ENCODE measurements at places on chromosomes 4 and X.

DNA sequence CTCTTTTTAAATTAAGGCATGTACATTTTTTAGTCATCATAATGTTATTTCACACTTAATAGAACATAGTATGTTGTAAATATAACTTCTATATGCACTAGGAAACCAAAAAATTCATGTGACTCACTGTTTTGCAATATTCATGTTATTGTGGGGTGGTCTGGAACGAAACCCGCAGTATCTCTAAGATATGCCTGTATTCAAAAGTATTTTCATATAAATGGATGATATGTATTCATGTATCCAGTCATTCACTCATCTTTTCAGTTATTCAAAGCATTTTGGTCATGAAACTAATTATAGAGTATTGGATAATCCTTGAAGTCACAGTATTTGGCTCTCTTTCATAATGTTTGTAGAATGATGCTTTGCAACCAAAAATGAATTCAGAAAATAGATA lies 168.1 kb downstream of the HS6ST2 start:
- DNase-seq, result no peak

GRCh38 chr4:26863512-26863911 lies 2.9 kb downstream of the STIM2 start:
- no peak for DNase-seq

DNA sequence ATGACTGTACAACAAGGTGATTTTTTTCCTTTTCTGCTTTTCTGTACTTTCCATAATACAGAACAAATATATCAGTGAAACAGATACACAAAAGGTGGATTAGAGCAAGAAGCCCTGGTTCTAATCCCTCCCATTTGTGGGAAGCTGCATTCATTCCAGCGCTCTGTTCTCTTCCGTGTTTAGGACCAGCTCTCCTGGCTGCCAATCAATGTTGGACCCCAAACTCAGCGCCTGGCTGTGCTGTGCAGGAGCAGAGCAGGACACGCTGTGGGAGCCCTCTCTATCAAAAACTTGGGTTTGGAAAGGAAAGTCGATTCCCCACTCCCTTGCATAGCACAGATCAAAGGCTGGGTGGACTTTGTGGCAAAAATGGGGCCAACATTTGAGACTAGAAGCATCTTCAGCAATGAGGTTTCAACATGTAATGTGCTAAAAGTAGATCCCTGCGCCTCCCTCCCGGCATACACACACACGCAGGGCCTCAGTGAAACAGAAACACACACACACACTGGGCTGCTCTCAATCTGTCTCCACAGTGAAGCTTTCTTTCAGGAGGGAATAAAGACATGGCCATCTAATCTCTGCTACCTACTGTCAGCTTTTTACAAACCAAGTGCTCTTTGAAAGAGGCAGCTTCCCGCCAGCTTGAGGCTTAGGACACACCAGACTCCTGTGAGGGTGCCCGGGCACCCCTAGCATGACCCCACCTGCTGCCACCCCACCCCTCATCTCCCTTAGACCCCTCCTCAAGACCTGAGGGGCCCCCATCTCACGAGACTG lies 12.2 kb downstream of the WDR1 start:
- no peak for DNase-seq

- DNase-seq, result no peak
Measured at GRCh38 chr4:39565878-39566600, 38.8 kb upstream of the UGDH start.

DNA sequence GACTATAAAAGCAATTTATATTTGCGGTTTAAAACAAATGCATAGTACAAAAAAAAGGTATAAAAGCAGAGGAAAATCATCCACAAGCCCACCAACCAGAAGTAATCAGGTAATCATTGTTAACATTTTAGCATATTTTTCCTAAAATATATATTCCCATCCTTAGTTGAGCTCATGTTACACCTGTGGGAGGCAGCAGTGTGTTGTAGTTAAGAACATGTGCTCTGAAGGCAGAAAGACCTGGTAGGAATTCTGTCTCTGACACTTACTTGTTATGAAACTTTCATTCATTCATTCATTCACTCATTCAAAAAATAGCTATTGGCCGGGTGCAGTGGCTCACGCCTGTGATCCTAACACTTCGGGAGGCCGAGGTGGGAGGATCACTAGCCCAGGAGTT lies 15.4 kb upstream of the CDKL5 start:
- no peak for DNase-seq

DNA sequence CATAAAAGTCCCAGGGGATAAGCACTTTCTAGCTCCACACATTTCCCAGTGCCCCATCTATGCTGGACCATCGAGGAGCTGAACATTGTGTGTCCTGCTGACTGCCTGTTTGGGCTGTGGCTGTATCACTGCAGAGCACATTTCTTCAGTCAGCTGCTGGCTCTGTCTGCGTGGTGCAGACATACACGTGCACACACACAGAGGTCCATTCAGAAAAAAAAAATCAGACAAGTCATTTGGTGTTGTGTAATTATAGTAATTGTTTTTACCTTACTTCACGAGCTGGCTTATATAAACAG lies 1.1 kb upstream of the PDLIM3 start:
- no peak for DNase-seq

GRCh38 chr4:5399790-5400421 lies 308.5 kb downstream of the EVC2 start:
- DNase-seq, result no peak

DNA sequence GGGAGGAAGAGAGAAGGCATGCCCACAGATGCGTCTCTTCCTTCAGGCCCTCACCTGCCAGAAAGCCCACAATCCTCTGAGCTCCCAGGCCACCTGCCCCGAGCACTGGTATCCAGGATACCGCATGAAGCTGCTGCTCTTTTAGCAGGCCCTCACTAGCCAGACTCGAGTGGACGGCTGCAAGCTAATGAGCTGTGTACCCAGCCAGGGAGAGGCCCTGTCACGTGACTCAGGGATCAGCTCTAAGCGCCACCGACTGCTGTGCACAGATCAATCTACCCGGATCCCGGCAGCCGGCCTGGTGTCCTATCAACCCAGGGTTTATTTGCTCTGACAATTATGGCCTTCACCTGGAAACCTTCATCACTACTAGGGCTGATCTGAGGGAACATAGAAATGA lies 39.0 kb downstream of the BCOR start:
- no peak for DNase-seq

DNA sequence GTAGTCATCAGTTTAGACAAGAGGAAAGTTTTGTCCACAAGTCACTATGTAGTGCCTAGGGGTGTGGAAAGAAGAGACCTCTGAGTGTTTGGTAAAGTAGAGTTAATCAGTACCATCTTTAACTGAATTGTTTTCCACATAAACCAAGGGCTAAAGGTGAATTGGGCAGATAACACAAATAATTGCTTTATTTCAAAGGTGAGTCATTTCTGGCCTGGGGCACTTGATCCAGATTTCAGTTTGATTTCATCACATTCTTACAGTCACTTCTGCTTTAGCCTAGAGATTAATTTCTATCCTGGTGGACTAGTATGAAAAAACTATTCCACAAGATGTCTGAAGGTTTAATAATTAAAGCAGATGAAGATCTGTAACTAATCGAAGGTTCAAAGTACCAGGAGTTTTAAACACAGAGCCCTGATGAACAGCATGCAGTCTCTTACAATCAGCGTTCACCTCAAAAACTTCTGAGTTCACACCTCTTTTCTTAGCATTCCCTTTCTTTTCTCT lies 74.5 kb upstream of the BOD1L1 start:
- DNase-seq, result no peak

DNA sequence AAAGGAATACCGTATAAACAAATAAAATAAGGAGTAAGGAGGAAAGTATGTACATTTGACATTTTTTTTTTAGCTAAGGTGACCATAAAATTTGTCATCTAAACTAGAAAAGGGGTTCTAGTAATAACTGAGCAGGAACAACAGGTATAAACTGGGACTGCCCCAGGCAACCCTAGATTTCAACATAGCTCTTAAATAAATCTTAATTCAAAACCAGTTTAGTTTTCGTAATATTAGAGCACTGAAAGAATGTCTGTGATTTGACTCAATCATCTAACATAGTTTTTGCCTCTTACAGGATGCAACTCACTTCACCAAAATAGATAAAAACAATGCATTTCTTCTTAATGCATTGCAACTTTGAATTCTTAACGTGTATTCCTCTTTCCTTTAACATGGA lies 257.7 kb downstream of the ADAMTS3 start:
- no peak for DNase-seq

DNA sequence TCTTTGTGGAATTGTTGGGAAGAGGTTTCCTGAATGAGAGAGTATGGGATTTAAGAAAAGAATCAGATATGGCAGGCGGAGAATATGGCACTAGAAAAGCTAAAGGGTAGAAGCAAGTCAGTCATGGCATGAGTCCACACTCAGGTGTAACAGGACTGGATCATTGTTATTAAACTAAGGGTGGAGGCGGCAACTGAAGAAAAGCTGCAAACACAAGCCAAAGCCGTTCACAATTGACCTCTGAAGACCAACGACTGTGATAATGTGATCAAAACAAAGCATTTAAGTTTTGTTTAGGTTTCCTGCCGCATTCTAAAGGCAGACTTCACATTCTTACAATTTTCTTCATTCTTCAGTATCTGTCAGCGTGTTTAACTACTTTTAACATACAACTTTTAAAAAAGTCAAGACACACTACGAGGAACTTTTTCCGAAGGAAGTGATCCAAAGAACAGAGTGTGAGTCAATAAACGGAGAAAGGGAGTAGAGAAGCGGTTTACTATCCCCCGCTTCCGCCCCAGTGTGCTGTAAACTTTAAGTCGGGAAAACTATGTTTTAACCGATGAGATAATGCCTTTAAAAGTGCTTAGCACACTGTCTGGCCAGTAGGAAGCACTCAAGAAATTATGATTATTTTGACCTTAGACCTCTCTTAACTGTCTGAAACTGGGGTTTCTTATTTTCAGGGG lies 909 bp upstream of the SLAIN2 start:
- no peak for DNase-seq

GRCh38 chr4:128163177-128164117 lies 102.3 kb downstream of the LARP1B start:
- DNase-seq, result no peak

- DNase-seq, result no peak
Measured at GRCh38 chr4:118784776-118785175, 51.1 kb downstream of the SEC24D start.

GRCh38 chr4:123433573-123433972 lies 37.0 kb downstream of the SPRY1 start:
- DNase-seq, result no peak

DNA sequence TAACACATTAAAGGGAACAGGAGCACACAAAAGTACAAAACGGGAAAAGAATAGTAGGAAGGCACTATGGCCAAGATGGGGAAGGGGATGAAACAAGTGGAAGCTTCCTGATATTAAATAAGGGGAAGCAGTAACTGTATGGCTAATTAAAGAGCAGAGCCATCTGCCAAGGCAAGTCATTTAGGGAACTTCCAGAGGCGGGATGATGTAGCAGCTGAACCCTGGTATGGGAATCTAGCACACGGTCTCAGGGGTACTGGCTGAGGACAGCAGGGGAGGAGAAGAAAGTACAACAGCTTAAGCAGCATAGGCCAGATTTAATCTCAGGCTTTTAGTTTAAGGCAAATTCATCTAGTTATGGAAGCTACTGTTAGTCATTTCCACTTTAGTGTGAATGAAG lies 59.1 kb downstream of the IGFBP7 start:
- no peak for DNase-seq

DNA sequence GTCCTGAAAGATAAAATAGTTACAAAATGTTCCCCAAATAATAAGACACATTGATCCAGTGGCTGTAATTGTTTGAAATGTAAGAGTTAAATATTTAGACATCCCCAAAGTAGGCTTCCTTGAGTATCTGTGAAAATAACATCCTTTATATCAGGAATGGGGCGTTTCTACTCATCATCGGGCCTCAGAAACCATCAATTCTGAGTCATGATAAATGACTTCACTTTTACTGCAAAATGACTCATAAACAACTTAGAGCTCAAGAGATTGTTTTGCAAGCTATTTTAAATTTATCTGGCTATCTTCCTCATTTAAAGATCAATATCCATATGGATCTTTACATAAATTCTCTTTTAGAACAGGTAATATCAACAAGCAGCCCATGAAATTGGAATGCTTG lies 369.4 kb upstream of the CNKSR2 start:
- DNase-seq, result no peak

- no peak for DNase-seq
Measured at GRCh38 chr4:144295286-144295995, 154.9 kb upstream of the GYPA start.

DNA sequence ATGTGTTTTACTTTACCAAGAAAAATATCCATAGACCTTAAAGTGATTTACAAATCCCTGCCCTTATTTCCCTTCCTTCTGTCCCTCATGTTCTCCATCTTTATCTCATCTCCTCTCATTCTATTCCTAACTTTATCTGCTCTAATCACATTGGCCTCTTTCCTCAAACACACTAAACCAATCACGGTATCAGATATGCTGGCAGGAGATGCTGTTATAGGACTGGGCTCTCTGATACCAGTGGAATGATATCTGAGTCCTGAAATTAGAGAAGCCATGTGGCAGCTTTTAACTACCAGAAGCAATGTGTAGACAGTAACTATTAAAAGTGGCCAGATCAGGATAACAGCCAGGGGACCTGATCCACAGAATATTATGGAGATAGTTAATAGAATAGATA lies 49.9 kb upstream of the GIMD1 start:
- no peak for DNase-seq

- no peak for DNase-seq
Measured at GRCh38 chr4:40482985-40483647, 146.5 kb downstream of the RBM47 start.
